Naive B cell (primary cell): ENCODE measurements at places on chromosomes 6 and 20.
A peak's percentile ranks its signal among the peaks of the same experiment; 100 is the strongest.

GRCh38 chr6:7201732-7202541, 94.2 kb downstream of the RREB1 start:
- peak; percentile 87 for DNase-seq

GRCh38 chr6:109029313-109029712, 65.3 kb downstream of the SESN1 start:
- DNase-seq = no peak

DNA sequence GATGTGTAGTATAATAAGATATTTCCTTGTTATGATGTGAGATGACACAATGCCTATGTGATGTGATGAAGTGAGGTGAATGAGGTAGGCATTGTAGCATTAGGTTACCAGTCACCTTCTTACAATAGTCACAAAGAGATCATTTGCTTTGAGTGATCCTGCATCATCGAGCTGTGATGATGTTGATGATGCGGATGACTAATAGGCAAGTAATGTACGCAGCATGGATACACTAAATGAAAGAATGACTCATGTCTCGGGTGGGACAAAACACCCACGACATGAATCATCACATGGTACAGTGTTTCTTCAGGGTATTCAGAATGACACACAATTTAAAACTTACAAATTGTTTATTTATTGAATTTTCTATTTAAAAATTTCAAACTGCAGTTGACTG, 806.3 kb upstream of the GJE1 start:
- DNase-seq = no peak

GRCh38 chr20:43821795-43822194, 92.9 kb upstream of the TOX2 start:
- DNase-seq = no peak

- DNase-seq = no peak
These were observed 40.4 kb upstream of the TINAG start for GRCh38 chr6:54267798-54268197.

DNA sequence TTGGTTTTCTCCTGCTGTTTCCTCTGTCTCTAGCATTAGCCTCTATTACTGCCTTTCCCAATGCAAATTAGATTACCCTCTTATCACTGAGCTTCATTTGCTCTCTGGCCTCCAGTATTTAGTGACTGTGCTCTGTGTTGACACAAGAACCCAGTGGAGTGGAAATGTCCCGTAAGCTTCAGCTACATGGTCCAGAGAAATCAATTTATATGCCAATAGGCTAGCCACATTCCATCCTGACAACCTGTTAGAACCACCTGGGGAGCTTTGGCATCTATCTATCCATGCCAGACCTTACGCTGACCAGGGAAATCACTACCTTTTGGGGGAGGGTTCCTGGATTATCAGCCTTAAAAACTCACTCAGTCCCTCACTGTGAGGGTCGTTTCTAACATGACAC, 459.6 kb downstream of the UTRN start:
- DNase-seq = no peak

GRCh38 chr6:17291778-17292177, 10.6 kb downstream of the RBM24 start:
- DNase-seq = no peak
